Stimulated activated CD8-positive, alpha-beta memory T cell treated with anti-CD3 and anti-CD28 coated beads, Interleukin-4, amount 100 ng/mL, for 1 hour (primary cell): ENCODE measurements at places on chromosomes 3 and 15.

GRCh38 chr3:170641510-170642236, 55.8 kb upstream of the SLC7A14 start:
- DNase-seq = no peak

DNA sequence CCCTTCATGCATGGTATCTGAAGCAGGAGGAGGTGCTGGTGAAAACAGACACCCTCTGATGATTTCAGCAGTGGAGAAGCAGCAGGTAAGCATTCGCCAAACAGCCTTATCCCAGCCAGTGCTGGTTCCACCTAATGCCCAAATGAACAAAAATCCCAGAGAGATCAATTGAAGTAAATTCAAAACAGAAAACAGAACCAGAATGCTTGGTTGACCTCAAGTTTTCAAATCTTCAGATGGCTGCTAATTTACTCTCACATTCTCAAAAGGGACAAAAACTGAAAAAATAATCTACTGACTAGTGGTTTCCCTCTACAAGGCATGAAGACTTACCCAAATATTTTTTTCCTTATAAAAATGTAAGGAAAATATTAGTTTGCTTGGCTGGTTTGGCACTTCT, 87.0 kb upstream of the MYO5C start:
- no peak for DNase-seq

DNA sequence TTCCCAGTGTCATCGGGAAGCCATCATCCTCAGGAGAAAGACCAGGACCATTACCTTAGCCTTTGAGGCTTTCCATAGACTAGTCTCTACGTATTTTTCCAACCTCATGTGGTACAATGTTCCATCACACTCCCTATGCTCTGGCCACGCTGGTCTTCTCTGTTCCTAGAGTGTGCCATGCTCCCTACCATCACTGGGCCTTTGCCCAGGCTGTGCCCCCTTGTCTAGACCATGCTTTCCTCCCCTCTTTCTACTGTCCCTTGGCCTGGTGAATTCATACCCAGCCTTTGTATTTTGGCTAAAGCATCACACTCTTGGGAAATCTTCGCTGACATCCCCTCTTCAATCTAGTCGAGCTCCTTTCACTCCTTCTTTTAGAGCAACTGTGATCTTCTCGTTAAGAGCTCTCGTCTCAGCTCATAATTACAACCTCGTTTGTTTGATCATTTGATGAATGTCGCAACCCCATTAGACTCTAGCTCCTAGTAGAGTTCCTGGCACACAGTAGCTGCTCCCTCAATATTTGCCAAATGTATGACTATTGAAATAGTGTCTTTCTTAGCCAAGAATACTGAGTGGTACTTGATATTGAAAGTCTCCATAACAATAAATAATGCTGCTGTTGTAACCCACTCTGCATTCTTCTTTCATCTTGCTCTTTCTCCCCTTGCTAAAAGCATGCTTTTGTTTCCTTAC, 100.2 kb upstream of the FAM3D start:
- DNase-seq = no peak

DNA sequence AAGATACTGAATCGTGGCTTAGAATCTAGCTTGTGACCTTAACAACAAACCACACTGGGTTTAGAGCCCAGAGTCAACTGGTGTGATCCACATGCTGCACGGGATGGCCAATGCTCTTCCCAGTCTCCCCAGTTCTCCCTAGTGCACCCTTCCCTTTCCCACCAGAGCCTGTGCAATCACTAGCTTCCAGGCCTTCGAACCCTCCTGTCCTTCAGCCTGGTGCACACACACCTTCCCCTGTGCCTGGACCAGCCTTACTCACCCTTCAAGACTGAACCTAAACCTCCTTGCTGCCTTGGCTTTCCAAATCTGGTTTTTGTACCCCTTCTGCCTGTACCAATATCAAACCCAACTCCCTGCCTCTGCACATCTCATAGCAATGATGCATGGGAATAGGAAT, 43.8 kb downstream of the WNT5A start:
- DNase-seq = no peak

DNA sequence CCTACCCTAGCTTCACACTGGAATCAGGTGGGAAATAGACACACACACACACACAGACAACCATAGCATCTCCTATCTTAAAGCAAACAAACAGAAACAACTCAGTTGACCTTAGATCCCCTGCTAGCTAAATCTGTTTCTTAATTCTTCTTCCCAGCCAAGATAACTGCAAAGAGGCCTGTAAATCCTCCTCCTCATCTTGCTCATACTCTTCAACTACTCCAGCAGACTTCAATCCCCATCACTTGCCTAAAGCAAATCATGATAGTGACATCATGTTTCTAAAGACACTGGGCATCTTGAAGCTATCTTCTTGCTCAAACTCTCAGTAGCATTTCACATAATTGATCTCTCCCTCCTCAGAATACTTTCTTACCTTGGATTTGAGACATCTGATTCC, 303.0 kb downstream of the RBMS3 start:
- DNase-seq = no peak

GRCh38 chr3:159960188-159961148, 28.2 kb upstream of the IL12A start:
- no peak for DNase-seq

DNA sequence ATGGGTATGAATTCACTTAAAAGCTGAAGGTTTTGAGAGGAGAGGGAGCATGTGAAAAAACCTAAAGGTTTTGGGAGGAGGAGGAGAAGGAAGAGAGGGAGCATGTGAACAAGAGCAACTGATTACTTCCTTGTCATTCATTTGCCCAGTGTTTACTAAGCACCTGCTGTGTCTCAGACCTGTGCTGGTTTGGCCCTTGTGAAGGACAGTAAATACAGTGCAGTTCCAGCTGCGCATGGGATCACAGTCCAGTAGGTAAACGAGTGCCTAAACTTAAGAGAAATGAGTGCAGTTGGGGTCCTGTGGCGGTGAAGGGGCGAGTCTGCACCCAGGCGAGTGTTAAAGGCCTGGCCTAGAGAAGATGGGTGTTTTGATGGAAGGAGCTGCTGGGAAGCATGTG, 38.6 kb downstream of the IGF1R start:
- DNase-seq = no peak

GRCh38 chr3:133444423-133444774, 44.5 kb downstream of the BFSP2 start:
- no peak for DNase-seq

DNA sequence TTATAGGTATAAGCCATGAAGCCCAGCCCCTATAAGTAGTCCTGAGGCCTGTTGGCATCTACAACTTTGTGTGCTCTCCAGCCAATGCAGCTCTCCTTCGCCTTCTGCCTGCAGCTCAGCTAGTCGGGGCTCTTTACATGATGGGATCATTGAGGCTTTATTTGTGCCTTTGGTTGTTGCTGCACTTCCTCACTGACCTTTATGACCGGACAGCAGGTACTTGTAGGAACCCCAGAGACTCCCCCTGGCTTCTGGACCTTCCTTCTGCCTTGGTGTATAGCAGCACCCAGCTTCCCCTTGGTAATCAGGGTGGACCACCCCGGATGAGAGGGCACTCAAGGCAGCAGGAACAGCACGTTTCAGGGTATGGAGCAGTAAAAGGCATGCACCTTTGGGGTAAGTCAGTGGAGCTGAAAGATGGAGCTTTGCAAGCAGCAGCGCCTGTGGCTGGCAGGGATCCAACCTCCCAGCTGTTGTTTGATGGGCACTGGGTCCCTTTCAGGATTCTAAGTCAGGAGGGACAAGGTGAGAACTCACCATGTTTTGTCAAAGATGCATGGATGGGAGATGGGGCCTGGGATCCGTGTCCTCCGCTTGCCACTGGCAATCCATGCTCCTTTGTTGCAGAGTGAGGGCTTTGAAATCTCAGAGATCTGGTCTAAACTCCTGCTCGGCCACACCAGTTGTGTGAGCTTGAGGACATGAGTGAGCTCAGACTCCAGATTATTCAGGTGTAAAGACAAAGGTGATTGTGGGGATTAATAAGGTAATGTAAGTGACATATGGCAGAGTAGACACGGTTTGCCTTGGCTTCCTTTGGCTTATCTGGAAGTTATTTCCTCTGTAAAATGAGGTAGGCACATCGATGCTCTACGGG, 65.1 kb upstream of the KLF13 start:
- DNase-seq = no peak

GRCh38 chr3:135106445-135106844, 311.4 kb downstream of the EPHB1 start:
- DNase-seq = no peak

DNA sequence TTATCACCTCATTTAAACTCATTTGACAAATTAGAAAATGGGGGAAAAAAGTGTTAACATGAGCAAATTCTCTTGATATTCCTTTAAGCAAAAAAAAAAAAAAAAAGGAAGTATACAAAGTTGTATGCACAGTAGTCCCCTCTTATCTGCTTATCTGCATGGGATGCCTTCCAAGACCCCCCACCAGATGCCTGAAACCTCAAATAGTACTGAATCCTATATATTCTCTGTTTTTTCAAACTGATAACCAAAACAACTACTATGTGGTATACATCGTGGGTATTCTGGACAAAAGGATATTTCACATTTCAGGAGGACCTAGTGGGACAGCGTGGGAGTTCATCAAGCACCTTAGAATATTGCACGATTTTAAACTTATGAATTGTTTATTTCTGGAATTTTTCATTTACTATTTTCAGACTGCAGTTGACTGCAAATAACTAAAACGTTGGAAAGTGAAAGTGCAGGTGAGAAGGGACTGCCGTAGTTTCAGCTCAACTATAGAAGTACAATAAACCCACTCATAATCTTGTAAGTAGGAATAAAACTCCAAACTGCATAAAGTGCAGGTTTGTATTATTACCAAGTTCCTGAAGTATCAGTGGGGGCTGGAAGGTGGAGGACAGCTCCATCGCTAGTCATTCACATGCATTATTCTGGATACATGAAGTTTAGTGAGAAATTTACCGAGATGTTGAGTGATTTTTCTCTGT, 43.6 kb upstream of the PLCL2 start:
- DNase-seq = no peak

DNA sequence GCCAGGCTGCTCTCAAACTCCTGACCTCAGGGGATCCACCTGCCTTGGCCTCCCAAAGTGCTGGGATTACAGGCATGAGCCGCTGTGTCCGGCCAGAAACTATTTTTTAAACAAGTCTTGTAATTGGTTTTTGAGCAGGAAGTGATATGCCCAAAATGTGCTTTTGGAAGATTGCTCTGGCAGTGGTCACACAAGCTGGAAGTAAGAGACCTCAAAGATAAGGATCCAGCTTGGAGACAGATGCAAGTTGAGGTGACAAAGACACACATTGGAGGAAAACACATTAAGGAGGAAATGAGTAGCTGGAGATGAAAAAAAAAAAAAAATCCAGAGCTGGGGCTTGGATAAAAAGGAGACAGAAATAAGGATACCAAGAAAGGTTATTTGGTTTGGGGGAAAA, 6.3 kb downstream of the TM4SF18 start:
- DNase-seq = no peak

DNA sequence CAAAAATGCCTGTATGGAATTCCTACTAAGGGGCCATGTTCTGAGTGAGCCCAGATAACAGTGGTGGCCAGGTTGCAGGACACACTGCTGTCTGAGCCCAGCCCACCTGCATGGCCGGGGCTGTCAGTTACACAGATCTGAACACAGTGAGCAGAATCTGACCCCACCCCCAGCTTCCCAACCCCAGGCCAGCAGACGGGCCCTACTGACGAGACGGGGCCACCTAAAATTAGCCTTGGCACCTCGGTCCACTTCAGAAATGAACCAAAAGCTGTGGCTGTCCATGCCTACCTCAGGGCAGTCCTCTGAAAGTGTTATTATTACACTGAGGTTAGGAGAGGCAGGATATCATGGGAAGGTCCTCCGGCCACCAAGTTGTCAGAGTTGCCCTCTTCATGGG, 51.8 kb downstream of the LMCD1 start:
- DNase-seq = no peak

GRCh38 chr3:20056725-20057611, 16.7 kb downstream of the KAT2B start:
- no peak for DNase-seq

DNA sequence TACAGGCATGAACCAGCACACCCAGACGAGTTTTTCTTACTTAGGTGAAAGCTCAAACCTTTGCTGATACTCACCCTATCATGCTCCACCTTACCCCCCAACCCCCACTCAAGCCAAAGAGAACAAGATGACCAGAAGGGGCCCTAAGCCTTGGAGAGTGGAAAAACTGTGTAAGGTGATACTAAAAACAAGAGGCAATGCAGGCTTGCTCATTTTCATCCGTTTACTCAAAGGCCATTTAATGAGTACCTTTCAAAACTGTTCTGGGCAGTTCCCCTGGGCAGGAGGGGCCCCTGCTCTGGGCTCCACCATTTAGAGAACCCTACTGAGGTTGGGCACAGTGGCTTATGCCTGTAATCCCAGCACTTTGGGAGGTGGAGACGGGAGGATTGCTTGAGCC, 6.7 kb downstream of the TYRO3 start:
- no peak for DNase-seq

DNA sequence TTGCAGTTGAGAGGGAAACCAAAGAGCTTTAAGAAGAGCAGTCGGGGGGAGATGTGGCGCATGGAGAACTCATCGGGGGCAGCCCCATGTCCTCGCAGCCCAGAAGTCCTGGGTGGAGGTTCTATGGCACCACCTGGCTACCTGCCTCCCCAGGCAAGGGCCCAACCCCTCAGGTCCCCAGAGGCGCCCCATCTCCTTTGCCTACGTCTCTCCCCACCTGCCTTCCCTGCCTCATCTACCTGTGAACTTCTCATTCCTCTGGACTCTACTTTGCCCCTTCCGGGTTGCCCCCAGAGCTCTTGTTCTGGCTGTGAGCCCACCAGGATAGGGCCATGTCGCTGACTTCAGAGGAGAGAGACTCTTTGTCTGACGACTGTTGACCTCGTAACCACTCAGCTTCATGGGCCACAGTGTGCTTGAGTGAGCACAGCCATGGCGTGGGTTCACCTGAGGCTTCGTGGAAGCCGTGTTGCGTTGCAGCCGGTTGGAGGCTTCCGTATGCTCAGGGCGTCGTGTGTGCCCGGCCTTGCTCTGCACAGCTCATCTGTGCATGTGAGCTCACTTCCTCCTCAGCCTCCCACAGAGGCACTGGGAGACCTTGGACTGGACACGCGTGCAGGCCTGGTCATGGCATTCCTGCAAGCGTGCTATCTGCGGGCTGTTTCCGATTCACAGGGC, 13.4 kb downstream of the APBA2 start:
- no peak for DNase-seq

GRCh38 chr15:66481107-66481856, 16.3 kb downstream of the SNAPC5 start:
- no peak for DNase-seq

- no peak for DNase-seq
Measured at GRCh38 chr15:25761971-25762662, 101.0 kb downstream of the ATP10A start.

GRCh38 chr15:88385078-88385700, 82.0 kb downstream of the MRPL46 start:
- DNase-seq = no peak

DNA sequence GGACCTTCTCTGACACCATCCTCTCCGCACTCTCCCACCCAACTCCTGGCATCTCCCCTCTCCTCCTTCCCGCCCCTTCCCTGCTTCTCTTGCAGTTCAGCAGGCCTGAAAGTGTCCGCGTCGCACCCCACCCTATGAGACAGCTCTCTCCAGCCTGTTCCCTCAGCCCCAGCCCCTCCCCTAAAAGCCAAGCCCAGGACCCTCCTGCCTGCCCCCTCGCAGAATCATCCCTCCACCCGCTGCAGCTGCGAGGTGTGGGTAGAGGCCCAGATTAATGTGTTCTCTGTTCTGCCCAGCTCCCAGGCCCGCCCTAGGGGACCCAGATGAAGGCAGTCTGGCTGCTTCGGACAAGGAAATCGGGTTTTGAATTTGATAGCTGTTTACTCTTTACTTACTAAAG, 410 bp downstream of the PRR23E start:
- DNase-seq = no peak

GRCh38 chr15:38864827-38865581, 300.4 kb upstream of the RASGRP1 start:
- no peak for DNase-seq
